ENCODE measurements at places on chromosomes 16 and 17.

DNA sequence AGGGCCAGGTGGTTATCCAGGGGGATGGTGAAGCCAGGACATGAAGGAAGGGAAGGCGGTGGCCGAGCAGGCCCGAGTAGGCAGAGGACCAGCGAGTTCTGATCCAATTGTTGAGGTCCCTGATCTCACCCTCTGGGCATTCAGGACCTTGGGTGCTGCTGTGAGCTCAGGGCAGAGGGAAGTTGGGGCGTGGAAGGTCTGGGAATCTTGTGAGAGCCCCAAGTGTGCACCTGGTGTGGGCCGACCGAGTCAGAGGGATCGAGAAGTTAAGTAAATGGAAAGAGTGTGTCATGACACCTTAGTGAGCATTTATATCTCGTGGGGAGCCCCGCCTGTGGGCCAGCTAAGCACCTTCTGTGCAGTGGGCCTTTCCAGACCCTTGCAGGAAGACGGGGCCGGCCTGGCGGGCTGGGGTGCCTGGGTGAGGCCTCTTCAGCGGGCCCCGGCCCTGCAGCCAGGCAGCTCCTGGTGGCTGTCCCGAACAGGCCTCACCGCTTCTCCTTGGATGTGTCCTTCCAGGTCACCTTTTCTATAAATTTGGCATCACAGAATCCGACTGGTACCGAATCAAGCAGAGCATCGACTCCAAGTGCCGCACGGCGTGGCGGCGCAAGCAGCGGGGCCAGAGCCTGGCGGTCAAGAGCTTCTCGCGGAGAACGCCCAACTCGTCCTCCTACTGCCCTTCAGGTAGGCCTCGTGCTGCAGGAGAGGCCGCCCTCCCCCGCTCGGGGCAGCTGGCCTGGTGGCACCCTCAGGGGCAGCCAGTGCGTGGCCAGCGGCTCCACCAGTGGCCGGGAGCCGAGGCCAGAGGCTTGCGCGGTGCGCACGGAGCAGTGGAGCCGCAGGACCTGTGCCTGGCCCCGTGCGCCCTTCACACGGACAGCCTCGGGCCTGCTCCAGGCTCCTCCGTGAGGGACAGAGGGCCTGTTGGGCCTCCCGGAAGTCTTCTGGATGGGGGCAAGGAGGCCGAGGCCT is 76.0 kb downstream of the BANP start:
- no peak for DNase-seq

GRCh38 chr16:81632392-81633146 is 146.5 kb upstream of the PLCG2 start:
- peak; percentile 61 for DNase-seq

- DNase-seq, result no peak
Measured at GRCh38 chr17:9286434-9286833, 265.1 kb downstream of the NTN1 start.

DNA sequence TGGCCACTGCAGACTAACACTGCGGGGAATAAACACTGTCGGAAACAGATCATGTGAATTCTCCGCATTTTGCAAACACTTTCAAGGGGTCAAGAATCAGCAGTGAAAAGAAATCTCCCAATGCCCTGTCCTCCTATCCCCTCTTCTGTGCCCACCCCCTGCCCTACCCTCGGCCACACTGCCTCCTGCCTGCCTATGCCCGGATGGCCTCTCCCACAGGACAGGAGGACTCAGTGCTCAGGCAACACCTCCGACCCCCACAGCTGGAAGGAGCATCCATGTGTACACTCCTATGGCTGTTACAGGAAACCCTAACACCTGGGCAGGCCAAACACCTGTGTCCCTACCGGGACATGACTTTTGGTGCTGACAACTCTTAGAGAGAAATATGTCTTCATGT is 24.5 kb downstream of the FBXO31 start:
- DNase-seq, result no peak

- peak; percentile 25 for DNase-seq
Measured at GRCh38 chr17:38658741-38659345, 15.9 kb downstream of the EPOP start.

DNA sequence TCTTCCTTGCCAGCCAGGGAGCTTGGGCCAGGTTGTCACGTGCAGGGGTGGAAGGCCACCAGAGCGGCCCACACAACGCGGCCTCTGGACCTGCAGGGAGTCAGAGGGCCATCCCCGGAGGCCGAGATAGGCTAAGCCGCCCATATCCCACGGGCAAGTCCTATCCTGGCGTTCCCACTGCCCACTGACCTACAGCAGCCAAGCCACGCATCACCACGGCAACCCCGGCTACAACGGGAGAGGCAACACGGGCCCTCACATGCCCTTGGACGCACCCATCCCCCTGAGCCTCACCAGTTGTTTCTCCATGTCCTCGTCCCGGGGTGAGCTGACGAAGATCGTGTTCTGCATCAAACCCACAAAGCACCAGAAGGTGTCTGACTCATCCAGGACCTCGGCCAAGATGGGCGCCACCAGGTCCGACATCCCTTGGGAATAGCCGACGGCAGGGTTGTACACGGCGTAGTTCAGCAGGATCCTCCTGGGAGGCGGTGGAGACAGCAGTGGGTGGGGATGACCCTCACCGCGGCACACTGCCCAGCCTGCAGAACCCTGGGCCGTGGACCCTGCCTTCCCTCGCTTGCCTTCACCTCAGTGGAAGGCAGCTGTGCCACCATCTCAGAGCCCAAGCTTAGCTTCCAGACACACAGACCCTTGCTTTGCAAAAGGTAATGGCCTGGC is 88.2 kb downstream of the TBC1D16 start:
- peak; percentile 16 for DNase-seq

DNA sequence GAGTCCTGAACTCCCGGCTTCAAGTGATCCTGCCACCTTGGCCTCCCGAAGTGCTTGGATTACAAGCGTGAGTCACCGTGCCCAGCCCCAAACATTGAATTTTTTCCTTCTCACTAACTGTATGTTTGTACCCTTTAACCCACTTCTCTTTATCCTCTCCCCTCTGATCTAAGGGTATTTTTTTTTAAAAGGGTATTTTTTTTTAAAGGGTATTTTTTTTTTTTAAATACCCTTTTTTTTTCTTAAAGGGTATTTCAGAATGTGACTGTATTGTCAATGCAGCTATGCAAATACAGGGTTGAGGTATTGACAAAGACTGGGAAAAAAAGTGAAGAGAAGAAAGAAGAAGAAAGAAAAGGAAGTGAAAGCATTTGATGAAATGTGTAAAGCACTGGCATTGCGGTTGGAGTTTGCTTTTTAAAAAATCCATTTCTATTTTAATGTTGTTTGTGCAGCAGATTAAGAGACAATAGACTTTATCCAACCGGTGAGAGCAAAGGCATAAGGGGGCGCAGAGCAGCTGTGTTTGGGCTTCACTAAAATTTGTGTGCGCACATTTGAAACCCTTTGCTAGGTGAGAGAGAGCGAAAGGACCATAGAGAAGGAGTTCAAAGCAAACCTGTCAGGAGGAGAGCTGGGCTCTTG is 42.4 kb downstream of the SYT17 start:
- DNase-seq, result no peak

DNA sequence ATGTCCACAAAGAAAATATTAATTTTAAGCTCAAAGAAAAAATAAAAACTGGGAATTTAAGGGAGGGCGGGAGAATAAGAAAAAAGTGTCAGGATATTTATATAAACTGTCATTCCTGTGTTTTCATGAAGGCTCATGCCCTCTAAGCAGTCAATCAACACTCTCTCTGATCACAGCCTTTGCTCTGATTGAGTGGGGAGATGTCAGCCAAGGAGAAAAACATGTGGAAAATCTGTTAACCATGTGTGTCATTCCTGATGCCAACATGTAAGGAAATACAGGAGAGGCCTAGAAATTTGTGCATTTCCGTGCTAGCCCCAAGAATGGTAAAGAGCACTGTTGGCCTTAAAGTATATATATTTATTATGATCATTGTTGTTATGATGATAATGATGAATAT is 137.9 kb upstream of the IRX5 start:
- DNase-seq, result no peak

- no peak for DNase-seq
Measured at GRCh38 chr17:80190716-80191115, 20.9 kb downstream of the CARD14 start.

DNA sequence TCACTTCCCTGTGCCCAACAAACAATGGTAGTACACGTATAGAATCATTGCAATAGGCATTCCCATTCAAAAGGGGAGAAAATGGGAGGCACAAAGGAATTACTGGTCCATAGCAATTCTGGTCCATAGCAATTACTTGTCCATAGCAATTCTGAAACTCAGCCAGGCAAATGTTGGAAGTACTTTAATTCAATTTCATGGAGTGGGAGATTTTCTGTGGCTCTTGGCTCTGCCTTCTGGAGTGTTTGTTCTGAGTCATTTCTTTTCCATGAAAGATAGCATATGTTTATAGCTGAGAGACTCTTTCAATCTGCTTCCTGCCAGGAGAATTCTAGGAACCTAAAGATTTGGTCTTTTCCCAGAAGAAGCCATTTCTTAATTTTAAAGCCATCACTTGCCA is 182.8 kb upstream of the ELAC2 start:
- no peak for DNase-seq

GRCh38 chr17:56136301-56136700 is 17.0 kb upstream of the ANKFN1 start:
- DNase-seq, result no peak

DNA sequence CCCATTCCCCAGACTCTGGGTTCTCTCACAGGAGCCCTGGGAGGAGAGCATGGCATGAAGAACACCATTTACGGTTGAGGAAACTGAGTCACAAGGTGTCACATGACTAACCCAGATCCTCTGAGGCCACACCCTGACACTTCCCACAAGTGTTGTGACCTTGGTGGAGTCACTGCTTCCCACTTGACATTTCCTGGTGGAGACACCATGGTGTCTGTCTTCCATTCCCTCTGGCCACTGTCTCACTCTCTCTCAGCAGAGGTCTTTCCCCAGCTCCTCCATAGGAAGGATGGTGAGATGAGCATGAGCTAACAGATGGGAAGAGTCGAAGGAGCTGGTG is 116.2 kb downstream of the GNAO1 start:
- DNase-seq, result no peak

- DNase-seq, result no peak
Measured at GRCh38 chr17:78529251-78529650, 47.9 kb downstream of the DNAH17 start.

GRCh38 chr17:38415250-38416194 is 12.7 kb upstream of the ARHGAP23 start:
- DNase-seq, result no peak

DNA sequence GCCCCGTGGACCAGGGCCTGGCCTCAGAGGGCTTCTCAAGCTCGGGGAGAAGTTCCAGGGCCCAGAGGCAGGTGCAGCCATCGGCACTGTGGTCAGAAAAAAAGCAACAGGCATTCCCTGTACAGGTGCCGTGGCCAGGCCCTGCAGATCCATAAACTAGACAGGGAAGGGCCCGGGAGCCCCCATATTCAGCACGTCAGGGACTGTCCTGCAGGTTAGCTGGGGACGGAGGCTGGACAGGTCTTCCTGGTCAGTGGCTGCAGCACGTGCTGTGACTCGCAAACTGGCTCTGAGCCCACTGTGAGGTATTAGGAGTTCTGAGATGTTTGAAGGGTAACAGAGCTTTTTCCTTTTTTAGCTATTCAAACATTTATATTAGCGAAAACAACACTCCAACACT is 15.0 kb upstream of the C16orf95 start:
- no peak for DNase-seq

- DNase-seq, result peak; percentile 65
Measured at GRCh38 chr17:19867329-19868078, at the start of gene ULK2. Gene ULK2 (minus strand): TSS chr17:19867936. CDS start chr17:19867417, 519 bp downstream.

- no peak for DNase-seq
Measured at GRCh38 chr16:63737633-63738032, 1384.2 kb downstream of the CDH11 start.

DNA sequence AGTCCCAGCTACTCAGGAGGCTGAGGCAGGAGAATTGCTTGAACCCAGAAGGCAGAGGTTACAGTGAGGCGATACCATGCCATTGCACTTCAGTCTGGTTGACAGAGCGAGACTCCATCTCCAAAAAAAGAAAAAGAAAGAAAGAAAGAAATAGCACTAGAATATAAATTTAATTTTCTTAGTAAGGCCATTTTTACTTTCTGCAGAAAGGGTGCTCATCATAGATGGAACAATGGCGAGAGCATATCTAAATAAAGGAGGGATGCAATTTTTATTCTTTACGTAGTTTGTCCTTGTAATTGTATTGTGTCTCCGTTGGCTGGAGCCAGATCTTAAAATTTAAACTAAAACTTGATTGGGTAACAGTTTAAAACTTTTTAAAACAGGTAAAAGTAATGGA is 85.6 kb upstream of the RPRML start:
- no peak for DNase-seq

DNA sequence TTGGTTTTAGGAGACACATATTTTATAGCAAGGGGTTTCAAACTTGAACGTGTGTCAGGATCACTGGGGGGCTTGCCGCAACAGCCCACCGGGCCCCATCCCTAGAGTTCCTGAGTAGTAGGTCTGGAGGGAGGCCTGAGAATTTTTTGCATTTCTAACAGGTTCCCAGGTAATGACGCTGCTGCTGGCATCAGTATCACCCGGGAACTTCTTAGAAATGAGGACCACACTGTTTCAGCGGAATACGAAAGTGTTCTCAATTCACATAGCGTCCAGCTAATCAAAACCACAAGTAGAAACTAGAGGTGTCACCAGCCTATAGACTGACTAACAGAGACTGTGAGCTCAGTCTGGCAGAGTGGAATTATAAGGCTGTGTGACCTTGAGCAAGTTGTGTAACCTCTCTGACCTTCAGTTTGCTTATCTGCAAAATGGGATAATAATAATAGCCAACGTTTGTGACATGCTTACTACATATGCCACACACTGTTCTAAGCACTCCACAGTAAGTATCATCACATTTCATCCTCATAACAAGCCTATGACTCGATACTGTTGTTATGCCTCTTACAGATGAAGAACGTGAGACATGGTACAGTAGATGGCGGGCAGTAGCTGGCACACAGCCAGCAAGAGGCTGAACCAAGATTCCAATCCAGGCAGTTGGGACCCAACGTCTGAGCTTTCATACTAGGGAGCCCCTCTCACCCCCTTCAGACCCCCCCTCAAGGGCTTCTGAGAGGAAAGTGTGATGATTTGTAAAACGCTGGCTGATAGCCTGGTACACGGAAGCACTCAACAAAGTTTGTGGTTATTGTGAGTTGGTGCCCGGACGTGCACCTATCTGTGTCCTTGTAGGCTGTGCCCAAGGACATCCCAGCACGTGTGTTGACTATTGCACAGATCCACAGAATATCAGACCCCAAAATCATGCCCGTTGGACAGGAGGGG is 4.6 kb upstream of the ICAM2 start:
- peak; percentile 57 for DNase-seq

GRCh38 chr16:81524382-81524781 is 79.8 kb downstream of the CMIP start:
- no peak for DNase-seq

GRCh38 chr16:65936096-65936495 is 430.4 kb upstream of the CDH5 start:
- no peak for DNase-seq

GRCh38 chr16:74775255-74775654 is 635 bp upstream of the FA2H start:
- DNase-seq, result no peak

- DNase-seq, result peak; percentile 97
Measured at GRCh38 chr17:75033346-75034235, 13.2 kb downstream of the ATP5PD start.

DNA sequence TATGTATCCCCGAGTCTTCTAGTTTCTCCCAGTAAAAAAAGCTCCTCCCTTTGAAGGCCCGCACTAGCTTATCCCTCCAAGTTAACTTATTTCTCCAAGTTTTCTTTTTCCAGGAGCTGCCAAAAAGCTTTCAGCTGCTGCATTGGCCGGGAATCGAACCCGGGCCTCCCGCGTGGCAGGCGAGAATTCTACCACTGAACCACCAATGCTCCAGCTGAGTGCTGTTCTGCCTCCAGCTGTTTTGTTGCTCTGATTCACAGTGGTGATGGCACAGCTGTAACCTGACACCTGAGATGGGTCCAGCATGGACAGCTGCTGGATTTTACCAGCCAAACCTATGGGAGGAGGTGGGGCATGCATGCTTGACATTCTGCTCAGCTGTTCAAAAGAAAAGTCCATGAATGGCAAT is 22.1 kb downstream of the VAC14 start:
- DNase-seq, result no peak

Data from activated CD4-positive, CD25-positive, alpha-beta regulatory T cell treated with anti-CD3 and anti-CD28 coated beads, Interleukin-2, amount 50 U/mL, for 72 hours (primary cell).